ENCODE measurements at places on chromosomes 6 and 20.

DNA sequence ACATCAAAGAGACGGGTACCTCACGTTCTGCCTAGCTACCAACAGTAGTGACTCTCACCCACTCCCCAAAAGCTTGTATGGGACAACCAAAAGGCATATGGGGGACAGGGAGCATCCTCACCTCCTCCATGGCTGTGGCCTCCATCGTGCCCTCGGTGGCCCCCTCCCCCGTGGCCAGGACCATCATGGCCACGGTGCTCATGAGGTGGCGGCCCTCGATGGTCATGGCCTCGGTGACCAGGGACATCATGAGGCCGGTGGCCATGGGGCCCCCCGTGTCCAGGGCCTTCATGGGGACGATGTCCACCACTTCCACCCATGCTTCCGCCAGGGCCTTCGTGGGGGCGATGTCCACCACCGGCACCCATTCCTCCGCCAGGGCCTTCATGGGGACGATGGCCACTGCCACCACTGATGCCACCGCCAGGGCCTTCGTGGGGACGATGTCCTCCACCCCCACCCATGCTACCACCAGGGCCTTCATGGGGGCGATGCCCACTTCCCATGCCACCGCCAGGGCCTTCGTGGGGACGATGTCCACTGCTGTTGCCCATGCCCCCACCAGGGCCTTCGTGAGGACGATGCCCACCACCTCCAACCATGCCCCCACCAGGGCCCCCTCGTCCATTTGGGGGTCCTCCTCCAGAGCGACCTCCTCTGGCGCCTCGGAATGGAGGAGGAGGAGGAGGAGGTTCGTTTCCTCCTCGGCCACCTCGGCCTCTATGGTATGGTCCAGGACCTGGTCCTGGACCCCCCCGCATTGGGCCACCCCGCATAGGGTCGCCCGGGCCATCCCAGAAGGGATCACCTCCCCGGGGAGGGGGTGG, 15.0 kb downstream of the PPP1R10 start:
- DNase-seq: no peak

GRCh38 chr6:35087361-35088280, 53.5 kb downstream of the TCP11 start:
- no peak for DNase-seq

- DNase-seq: no peak
These were observed 5.2 kb downstream of the BICRAL start for GRCh38 chr6:42787063-42787472.

- no peak for DNase-seq
These were observed 485.6 kb upstream of the SYNCRIP start for GRCh38 chr6:86128130-86128814.

- no peak for DNase-seq
These were observed 26.7 kb downstream of the RBCK1 start for GRCh38 chr20:434661-435419.

DNA sequence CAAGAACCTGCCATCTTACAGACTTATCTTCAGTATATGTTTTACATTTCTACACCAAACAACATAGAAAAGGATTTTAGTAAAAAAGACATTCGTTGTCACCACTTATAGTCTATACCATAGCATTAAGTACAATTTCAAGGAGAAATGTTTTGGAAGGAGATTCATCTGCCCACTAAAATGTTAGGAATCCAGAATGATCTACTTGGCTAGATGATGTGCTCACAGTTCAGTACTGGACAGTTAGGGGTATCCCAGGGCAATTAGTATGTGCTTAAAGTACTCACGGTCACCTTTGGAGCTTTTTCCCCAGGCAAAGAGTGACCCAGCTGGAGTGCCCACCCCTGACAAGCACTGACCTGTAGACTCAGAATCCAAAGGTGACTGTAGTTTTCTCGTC, 222.9 kb downstream of the SLC24A3 start:
- DNase-seq: no peak

DNA sequence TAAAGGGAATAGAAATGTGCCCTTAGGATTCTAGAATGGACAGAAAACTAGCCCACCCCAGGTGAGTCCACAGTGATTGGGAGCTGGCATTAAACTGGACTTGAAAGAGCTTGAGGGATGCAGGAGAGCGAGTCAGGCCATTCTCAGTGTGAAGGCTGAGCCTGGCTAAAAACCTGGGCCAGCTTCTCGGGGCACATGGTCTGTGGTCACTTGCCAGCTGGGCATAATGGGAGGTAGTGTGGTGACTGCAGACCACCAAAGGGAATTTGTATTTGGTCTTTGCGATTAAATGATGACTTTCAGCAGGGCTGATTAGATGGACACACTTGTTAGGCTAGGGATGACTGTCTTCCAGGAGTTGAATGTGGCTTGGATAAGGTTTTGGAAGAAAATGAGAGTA, 71.3 kb downstream of the TULP4 start:
- no peak for DNase-seq

DNA sequence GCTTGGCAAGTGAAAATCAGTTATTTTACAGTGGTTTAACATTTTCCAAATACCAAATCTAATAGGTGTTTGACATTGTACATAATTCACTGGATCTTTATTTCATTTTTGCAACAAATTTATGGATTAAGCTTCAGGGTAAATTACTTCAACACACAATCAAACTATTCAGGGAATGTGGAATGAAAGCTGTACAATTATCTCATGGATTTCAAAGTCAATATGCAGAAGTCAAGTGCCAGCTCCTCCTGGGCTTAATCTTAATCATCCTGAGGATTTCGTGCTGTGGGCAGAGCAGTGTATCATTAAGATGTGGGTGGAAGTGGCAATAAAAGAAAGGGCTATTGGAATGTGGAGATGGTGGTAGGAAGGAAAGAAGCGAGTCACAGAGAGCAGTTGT, 548.8 kb downstream of the COL12A1 start:
- DNase-seq: no peak

DNA sequence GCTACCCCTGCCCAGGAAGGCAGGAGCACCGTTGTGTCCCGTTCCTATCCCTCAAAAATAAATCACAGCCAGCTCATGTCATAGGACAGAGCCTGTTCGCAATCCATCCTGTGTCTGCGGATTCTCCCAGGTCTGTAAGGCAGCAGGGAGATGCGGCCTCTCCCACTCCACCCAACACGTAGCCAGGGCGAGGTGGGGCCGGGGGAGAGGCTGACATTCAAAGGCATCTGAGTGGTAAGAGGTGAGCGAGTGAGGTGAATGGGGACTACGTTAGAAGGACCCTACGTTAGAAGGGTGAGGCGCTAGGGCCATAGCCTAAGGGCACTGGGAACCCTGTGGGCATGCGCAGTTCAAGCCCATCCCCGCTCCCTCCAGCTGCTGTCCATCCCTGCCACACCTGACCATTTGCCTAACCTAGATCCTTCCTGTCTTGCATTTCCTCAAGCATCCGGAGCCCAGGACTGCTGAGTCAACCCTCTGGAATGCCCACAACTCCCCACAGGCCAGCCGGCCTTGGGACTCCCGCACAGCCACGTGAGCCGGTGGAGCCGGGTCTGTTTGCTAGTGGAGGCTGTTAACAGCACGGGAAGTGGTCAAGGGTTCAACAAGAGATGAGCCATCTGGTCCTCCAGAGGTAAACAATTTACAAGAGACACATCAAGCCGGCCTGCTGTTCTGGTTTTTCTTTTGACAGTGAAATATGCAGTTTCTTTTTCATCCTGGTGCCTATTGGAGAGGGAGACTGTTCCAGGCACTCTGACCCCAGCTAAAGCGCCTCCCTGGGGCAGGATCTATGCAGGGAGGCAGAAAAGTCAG, 45.9 kb downstream of the RIPOR3 start:
- no peak for DNase-seq

GRCh38 chr20:14536738-14537137, 199.3 kb upstream of the FLRT3 start:
- no peak for DNase-seq

- no peak for DNase-seq
These were observed 7.1 kb downstream of the CD93 start for GRCh38 chr20:23079016-23079351.

GRCh38 chr6:142867355-142867801, 77.6 kb downstream of the HIVEP2 start:
- no peak for DNase-seq

DNA sequence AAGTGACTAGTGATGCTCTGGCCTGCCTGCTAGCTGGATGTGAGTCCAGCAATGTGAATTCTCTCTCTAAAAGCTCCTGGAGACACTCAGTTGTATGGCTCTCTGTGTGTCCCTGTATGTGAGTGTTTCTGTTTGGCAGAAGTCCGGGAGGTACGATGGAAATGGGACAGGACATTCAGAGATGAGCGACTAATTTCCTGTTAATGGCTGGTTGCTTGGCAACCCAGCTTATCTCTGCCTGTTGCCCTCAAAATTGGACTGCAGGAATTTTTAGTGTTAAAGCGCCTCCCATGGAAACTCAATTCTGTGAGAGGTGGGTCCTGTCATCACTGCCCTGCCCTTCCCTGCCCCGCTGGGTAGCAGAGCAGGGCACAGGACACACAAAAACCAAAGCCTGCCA, 136.8 kb upstream of the LRFN2 start:
- DNase-seq: no peak

GRCh38 chr6:28212510-28213212, 12.4 kb upstream of the ZSCAN9 start:
- DNase-seq: no peak

Measured in posterior cingulate gyrus (tissue), 11 donors.